Lower leg skin (tissue), 4 donors: ENCODE measurements at places on chromosomes 5 and 9. TPM values are rescaled to one million over a fixed set of nuclear protein-coding genes. Genes with fewer than 3 reads are reported as not detected.
A peak's percentile ranks its signal among the peaks of the same experiment; 100 is the strongest.

DNA sequence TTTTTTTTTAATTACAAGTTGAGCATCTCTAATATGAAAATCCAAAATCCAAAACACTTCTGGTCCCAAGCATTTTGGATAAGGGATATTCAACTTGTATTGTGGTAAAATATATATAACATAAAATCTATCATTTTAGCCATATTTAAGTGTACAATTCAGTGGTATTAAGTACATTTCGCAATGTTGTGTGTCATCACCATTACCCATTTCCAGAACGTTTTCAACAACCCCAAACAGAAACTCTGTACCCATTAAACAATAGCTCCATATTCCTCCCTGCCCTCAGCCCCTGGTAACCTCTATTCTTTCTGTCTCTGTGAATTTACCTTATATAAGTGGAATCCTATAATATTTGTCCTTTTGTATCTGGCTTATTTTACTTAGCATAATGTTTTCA is 24.9 kb downstream of the TICAM2 start:
- DNase-seq = no peak

DNA sequence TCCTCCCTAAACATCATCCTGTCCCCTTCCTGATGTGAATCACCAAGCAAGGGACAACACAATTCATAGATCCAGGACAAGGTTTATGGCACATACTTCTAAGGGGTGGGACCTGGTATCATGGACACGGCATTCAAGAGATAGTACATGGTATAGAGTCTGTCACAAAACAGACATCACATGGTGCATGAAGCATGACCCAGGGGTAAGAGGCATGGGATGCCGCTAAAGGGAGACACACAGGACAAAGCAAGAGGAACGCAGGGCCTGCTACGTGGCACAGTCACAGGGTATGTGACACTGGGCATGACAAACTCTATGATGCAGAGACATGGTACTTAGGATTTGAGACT is 20.7 kb downstream of the GSN start:
- DNase-seq = no peak

DNA sequence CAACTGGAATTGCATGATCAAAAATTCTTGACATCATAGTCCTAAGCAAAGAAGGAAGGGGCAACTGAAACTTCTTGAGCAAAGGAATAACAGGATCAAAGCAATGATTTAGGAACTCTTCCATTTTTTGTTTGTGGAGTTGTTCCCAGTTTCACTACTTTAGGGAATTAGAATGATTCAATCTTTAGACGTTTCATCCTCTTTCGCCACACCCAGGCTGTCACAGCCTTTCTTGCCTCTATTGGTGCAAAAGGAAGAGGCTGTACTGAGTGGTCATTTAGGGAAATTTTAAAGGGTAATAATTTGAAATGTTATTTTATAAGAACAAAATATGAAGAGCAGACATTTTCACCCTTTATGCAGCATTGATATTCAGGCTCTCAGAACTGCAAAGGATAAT is 1026.0 kb upstream of the ARRDC3 start:
- DNase-seq = no peak

- peak; percentile 51 for DNase-seq
Measured at GRCh38 chr9:136686794-136687711, at the start of gene AGPAT2. AGPAT2 (minus strand) TSS chr9:136687457; CDS start chr9:136687357, 100 bp downstream.

- no peak for DNase-seq
Measured at GRCh38 chr5:169921384-169921783, 58.9 kb downstream of the INSYN2B start.

DNA sequence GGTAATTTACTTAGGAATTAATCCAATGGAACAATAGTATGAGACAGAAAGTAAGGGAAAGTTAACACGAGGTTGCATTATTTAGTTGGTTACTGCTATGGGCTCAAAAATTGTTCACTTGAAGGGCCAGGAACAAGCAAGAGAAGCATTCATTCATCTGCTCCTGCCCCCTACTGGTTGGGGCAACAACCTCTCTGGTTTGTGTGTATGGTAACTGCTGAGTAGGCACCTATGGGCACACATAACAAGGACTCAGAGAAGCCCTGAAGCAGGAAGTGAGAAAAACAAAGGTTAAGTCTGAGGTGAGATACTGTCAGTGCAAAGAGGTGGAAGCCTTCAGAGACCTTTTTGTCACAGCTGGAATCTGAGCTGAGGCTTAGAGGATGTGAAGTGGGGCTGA is 34.4 kb upstream of the RANBP6 start:
- no peak for DNase-seq

Gene BAAT
- not detected for total RNA-seq

Gene FAM221B
- total RNA-seq = not detected

Gene ENTREP1
- 19.1 TPM for total RNA-seq

Gene FAM153A
- 6.0 TPM for total RNA-seq
